ENCODE measurements at places on chromosomes 11 and 22. TPM values are rescaled to one million over a fixed set of nuclear protein-coding genes. Genes with fewer than 3 reads are reported as not detected.

The MRGPRE gene
- not detected for total RNA-seq

The APOA4 gene
- not detected for total RNA-seq

The YIF1A gene
- total RNA-seq: 239 TPM

The PTPN5 gene
- not detected for total RNA-seq

The PYGM gene
- total RNA-seq: 3.1 TPM
